Activated CD4-positive, alpha-beta T cell treated with anti-CD3 and anti-CD28 coated beads, Interleukin-2, amount 10 ng/mL, durations not matched to agents 24 days and 14 days (primary cell): ENCODE measurements at places on chromosomes 3 and 15.

DNA sequence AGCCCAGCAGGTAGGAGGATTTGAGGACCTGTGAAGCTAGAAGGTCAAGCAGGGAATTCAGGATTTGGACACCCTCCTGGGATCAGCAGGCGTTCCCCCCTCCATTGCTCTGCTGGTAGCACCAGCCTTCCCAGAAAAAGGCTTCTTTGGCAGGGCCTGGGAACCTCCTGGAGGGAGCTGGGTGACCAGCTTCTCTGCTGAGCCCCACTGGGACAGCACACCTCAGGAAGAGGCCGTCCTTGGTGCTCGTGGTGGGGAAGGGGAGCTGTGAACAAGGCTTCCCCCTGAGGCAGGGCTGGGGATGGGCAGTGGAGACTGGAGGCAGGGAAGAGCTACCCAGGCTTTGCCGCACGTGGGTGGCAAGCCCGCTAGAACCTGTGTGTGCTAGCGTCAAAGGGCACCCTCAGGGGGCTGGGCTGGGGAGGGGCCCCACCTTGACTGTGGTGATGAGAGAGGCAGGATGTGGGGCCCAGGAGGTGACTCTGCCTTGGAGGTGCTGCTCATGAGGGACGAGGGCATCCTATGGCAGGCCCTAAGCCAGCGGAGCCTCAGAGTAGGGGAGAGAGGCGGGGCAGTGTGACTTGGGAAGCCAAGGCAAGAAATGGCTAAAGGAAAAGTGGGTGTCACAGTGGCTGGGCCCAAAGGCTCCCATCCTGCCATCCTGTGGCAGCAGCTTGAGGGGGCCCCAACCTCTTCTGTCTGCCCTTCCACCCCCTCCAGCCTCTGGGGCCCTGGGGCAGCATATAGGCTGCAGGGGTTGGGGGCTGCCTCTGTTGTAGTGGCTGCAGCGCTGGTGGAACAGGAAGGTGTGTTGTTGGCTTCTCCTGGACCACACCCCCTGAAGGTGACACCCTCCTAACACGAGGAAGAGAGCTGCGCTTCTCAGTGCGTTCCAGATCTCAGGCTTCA, 20.7 kb downstream of the KLF13 start:
- DNase-seq, result peak; percentile 92

- no peak for DNase-seq
Measured at GRCh38 chr3:191358929-191359328, 28.6 kb upstream of the UTS2B start.

DNA sequence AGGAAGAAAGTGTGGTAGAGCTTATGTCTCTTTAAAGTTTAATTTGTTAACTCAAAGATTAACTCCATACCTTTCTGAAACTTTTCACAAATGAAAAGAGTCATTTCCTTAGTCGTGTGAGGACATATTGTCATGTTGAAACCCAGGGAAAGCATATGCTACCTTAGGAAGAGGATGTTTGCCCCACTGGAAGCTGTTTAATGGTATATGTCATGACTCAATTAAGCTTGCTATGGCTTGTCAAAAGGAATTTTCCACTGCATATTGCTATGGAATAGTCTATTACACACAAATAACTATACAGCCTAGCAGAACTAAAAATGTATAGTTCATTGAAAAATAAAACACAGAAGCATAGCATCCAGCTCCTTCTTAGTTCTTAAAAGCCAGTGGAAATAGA, 69.9 kb downstream of the NSUN3 start:
- no peak for DNase-seq

DNA sequence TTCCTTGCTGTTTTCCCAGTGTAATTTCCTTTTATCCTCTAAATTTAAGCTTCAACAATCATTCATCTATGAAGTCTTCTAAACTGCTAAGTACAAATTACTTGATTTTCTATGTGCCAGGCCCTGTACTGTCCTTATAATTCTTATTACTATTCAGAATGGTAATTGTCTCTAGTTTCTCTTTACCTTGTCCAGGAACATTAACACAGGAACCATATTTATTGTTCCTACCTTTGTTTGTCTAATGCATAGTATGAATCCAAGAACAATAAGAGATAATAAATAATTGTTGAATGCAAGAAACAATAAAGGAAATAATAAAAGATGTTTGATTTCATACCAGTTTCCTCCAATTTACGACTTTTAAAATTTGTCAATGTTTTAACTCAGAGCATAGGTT, 1083.2 kb downstream of the ROBO2 start:
- no peak for DNase-seq

DNA sequence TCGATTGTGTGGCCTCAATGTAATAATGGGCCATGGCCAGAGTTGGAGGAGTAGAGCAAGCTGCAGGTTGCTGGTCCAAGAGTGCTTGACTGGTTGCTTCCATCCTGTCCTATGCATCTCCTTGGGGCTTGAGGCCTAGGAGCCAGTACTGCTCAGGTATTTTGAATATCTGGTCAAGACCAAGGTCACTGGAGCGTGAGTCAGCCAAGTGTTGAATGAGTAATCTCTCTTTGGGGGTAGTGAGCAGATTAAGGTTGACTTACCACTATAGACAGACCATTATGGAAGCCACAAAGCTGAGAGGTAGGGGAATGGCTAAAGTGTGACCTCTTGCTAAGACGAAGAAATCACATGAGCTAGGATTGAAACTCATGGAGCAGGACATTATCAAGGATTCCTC, 9.4 kb upstream of the PARP6 start:
- no peak for DNase-seq

GRCh38 chr3:99856437-99857220, 39.0 kb downstream of the CMSS1 start:
- DNase-seq, result no peak

- DNase-seq, result no peak
Measured at GRCh38 chr15:39699516-39700374, 82.9 kb downstream of the FSIP1 start.

GRCh38 chr15:65979316-65979715, 110.0 kb downstream of the RAB11A start:
- DNase-seq, result no peak
